Breast epithelium (tissue), 4 donors: ENCODE measurements at places on chromosomes 4 and X. TPM values are rescaled to one million over a fixed set of nuclear protein-coding genes. Genes with fewer than 3 reads are reported as not detected.

Gene CXXC4
- 0.32 TPM for total RNA-seq

DNA sequence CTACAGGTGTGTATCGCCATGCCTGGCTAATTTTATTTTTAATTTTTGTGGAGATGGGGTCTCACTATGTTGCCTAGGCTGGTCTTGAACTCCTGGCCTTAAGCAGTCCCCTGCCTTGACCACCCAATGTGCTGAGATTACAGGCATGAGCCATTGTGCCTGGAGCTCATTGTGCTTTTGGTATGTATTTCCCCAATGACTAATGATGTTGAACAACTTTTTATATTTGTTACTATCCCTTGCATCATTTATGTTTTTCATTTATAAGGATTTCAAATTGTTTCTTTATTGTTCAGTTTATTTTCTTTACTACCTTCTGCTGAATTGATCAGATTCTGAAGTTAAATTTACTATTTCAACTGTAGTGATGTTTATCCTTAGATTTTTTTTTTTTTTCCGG is 199.7 kb downstream of the CEP135 start:
- DNase-seq: no peak
- H3K36me3 ChIP-seq: no peaks in the 10 kb centered on the region
- no peaks in the 10 kb centered on the region for H3K27me3 ChIP-seq
- no peaks in the 10 kb centered on the region for H3K4me1 ChIP-seq

Gene HAUS3
- 14.1 TPM for total RNA-seq

- peaks cover 1% of the 10 kb centered on the region for H3K36me3 ChIP-seq
- no peaks in the 10 kb centered on the region for H3K27me3 ChIP-seq
Measured at GRCh38 chrX:2484256-2484655, 16.5 kb downstream of the DHRSX start.
